Activated CD4-positive, alpha-beta T cell treated with anti-CD3 and anti-CD28 coated beads, Interleukin-2, amount 50 U/mL, for 24 hours (primary cell): ENCODE measurements at places on chromosomes 2 and 18.

DNA sequence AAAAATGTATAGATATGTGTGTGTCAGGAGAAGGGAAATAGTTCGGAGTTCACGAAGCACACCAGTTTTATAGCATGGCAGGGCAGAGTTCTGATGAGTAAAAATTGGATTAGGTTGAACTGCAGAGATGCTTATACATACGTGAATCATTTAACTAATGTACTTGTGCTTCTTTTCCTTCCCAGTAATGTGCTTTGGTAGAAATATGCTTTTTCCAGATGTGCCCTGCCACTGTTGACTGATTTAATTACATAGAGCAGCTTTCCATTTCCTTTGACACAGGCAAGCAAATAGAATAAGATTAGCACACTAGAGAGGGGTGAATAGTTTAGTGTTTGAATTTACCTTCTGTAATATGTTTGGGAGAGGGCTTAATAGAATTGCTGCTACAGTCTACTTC lies 28.9 kb upstream of the ARMC9 start:
- DNase-seq = no peak

GRCh38 chr2:184765112-184765895 lies 167.0 kb downstream of the ZNF804A start:
- DNase-seq = no peak

- DNase-seq = no peak
These were observed 68.1 kb downstream of the LAMA3 start for GRCh38 chr18:23757437-23757733.

- DNase-seq = no peak
These were observed 4.9 kb downstream of the UCN start for GRCh38 chr2:27303093-27304025.

DNA sequence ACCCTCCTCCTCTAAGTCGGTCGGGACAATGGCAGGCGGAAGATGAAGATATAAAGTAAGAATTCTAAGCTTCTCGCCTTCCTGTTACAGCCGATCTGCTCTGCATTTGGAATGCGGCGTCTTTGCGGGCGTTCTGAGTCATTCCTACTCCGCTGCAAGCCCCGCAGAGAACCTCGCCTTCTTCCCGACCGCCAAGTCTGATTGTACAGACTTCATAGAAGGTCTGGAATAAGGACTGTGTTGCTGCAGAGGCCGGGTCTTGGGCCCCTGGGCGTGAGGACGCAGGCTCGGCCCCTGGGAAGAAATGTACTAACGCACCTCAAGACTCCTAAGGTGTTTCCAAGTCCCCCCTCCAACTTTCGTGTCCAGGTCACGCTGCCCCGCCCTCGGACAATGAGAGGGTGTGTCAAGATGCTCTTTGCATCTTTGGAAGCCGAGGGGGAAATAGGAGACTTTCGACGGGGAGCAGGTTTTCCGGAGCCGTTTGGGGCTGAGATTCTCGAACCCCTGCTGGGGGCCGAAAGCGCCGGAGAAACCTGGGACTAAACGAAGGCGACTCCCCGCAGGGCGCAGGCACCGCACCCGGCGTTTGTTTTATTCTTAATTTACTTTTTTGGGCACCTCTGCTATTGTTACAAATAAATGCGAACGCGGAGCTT lies 12.7 kb upstream of the PAX3 start:
- DNase-seq = no peak

- no peak for DNase-seq
These were observed 482.7 kb upstream of the POU3F3 start for GRCh38 chr2:104371087-104371781.

GRCh38 chr2:79259296-79259695 lies 99.7 kb upstream of the REG3A start:
- DNase-seq = no peak

DNA sequence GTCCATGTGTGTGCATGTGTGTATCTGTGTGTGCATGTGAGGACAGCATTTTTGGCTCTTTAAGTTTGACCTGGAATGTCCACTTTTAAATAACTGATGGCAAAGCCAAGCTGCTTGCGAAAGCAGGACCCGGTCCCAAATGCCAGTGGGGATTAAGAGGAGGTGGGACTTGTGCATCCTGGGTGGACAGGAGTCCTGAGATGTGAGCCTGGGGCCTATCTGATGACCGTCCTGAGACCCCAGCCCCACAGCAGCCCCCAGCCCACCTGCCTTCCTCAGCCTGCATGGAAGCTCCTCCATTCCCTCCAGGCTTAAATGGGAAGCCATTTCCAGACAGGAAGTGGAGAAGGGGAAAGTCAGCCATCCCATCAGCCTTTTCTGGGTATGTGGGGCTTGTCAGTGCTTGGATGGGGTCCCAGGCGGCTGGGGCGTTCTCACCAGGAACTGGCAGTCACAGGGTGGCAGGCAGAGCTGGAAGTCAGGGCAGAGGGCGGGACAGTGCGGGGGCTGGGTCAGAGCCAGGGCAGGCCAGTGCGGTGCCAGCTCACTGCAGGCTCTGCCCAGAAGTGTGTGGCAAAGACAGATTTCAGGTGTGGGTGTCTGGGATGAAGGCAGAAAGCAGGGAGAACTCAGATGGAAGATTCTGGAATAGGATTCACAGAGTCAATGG lies 117.8 kb downstream of the ACKR3 start:
- DNase-seq = no peak

GRCh38 chr2:120630031-120630701 lies 105.5 kb upstream of the GLI2 start:
- DNase-seq = no peak

GRCh38 chr2:111642586-111643327 lies 241.2 kb downstream of the ANAPC1 start:
- DNase-seq = no peak

DNA sequence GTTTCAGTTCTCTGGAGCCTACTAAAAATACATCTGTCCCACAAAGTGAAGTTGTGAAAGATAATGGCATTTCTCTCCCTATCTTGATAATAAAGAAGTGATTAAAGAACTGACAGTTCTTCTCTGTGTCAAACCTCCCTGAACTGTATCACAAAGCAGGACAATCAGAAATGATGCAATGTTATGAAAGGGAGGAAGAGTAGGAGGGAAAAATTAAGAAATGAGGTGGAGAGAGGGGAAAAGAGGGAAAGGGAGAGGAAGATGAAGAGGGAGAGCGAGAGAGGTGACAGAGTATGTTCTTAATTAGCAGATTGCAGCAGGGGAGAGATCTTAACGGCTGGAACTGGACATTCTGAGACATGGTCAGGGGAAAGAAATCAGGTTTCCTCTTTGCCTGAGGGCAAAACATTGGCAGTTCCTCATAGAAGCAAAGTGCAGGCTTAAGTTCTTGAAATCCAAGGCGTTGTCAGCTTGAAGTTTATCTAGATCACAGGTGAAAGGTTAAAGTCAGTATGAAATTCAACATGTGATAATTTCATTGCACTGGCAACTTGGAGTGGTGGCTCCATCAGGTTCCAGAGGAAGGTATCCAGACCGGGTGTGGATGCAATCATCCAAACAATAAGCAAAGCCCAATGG lies 54.6 kb downstream of the RDH14 start:
- DNase-seq = no peak

GRCh38 chr2:96325884-96326255 lies 753 bp downstream of the ITPRIPL1 start:
- DNase-seq = peak; percentile 16

DNA sequence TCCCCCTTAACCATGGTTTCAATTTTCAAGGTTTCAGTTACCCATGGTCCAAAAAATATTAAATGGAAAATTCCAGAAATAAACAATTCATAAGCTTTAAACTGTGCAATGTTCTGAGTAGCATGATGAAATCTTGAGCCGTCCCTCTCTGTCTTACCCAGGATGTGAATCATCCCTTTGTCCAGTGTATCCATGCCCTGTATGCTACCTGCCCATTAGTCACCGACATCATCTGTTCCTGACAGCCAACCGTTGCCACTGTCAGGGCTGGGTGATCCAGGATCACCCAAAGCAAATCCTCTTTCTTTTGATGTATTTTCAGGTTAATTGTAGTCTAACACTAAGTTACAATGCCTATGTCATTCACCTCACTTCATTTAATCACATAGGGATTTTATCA lies 15.7 kb upstream of the OLA1 start:
- no peak for DNase-seq

- no peak for DNase-seq
These were observed 63.9 kb downstream of the PHLPP1 start for GRCh38 chr18:62778976-62779869.

DNA sequence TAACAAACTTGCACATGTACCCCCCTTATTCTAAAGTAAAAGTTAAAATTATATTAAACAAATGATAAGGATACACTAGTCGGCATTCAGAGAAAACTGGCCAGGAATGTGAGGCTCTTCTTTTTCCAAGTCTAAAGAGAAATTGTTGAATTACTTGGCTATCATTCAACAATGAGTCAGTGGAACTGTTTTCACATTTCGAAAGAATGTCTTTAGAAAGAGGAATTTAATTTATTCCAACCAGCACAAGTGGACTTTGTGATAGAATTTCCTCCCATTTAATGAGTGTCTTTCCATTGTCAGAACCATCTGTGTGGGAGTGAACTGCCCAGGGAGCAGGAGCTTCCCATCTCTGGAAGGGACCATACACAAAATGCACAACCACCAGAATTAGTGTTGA lies 792.2 kb downstream of the EPHA4 start:
- DNase-seq = no peak

GRCh38 chr2:162839419-162839818 lies 852 bp upstream of the KCNH7 start:
- no peak for DNase-seq

DNA sequence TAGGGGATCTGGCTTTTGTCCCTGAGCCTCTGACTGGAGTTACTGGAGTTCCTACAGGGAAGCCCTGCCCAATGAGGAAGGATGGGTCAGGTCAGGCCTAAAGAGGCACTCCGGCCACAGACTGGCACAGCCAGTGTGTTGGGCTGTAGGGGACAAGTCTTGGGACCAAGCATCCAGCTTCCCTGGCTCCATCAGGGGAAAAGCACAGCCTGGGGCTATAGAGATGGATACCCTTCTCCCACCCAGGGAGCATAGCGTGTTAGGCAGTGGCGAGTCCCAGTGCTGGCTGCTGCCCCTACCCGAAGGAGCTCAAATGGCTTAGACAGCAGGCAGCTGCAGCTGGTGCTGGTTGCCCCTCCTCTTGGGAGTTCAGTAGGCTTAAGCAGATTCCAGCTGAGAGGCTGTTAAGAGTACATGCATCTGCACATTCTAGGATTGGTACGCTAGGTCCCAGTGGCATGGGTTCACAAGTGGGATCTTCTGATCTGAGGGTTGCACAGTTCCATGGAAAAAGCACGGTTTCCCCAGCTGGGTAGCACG lies 111.4 kb downstream of the DCDC2C start:
- DNase-seq = no peak

GRCh38 chr18:44602845-44603244 lies 77.8 kb upstream of the SETBP1 start:
- DNase-seq = no peak

DNA sequence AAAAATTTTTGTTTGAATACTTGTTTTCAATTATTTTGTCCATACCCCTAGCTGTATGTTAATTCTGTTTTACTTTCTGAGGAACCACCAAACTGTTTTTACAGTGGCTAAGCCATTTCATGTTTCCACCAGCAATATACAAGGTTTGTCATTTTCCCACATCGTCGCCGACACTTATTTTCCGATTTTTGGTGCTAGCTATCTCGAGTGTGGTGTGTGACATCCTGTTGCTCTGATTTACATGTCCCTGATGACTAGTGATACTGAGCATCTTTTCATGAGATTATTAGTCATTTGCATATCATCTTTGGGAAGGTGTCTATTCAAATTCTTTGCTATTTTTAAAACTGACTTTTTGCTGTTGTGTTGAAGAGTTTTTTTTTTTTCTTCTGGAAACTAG lies 7.2 kb upstream of the GPC1 start:
- no peak for DNase-seq

DNA sequence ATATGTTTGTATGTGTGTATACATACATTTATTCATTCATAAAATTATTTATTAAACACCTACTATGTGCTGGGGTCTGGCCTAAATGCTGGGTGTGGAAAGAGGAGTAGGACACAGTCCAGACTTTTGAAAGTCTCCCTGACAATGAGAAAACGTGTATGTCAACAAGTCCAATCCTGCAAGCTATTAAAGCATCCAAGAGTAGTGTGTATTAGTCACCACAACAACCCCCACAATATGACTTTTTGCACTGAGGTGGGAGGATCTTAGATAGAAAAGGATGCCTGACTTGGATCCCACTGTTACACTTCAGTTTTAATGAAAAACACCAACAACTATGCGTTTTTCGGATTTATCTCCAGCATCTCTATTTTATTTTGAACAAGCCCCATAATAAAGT lies 446.4 kb downstream of the EPHA4 start:
- DNase-seq = no peak

- DNase-seq = no peak
These were observed 108.6 kb upstream of the NYAP2 start for GRCh38 chr2:225290757-225291400.

- DNase-seq = no peak
These were observed 21.2 kb downstream of the GRB14 start for GRCh38 chr2:164599954-164600589.

- no peak for DNase-seq
These were observed 643 bp downstream of the PLCL1 start for GRCh38 chr2:197804758-197805714.

GRCh38 chr2:96176661-96177060 lies 31.4 kb upstream of the DUSP2 start:
- DNase-seq = no peak

GRCh38 chr2:113842919-113843736 lies 46.8 kb upstream of the ACTR3 start:
- DNase-seq = no peak

DNA sequence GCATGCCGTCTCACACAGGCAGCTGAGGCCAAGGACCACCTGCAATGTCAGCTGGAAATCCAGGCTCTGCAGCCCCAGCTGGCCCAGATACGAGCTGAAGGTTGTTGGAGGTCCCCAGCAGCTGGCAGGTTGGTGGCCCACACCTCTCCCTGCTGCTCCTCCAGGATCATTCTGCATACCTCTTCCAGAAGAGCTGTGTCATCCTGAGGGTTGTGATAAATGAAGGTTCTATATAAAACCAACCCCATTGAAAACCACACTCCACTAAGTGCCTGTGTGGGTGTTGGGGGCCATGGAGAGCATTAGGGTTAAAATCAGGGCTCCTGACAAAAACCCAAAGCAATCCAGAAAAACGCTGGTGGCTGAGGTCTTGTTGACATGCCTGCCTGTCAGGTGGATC lies 50.4 kb downstream of the C1QL2 start:
- no peak for DNase-seq

DNA sequence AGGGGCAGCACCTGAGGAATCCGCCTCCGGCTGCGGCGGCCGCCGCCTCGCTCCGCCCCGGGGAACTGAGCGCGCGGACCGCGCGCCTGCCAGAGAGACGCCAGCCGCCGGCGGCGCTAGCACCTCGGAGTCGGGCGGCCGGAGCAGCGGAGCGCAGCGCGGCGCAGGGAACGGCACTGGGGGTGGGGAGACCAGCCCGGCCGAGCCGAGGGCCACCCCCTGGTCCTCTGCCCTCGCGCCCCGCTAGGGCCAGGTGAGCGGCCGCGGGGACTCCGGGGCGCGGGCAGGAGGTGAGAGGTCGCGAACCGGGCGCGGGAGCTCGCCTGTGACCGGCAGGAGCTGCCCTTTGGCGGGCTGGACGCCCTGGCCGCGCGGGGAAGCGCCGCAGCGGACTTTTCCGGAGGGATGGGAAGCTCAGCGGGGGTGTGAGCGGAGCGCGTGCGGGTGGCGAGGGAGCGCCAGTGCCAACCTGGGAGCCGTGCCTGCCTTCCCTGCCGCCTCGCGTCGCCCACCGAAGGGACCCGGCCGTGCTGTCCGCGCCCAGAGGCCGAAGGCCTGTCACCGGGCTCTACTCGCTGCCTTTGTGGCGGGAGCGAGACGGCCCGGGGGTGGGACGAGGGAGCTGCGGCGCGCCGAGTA lies at the start of gene GREB1L:
TSS of gene GREB1L (plus strand) at position 92 of the 639 bp plus-strand sequence. CDS start 141,287 bp downstream, outside the sequence.
- no peak for DNase-seq
